ENCODE measurements at places on chromosomes 4 and X. TPM values are rescaled to one million over a fixed set of nuclear protein-coding genes. Genes with fewer than 3 reads are reported as not detected.

SMR3B gene
- total RNA-seq, result not detected

DCHS2 gene
- not detected for total RNA-seq

MCUB gene
- 64.4 TPM for total RNA-seq

ZBTB33 gene
- 19.3 TPM for total RNA-seq

EDA2R gene
- 4.8 TPM for total RNA-seq

SORCS2 gene
- total RNA-seq, result not detected

PAGE2B gene
- total RNA-seq, result not detected

TMLHE gene
- total RNA-seq, result 3.2 TPM

TRIM2 gene
- total RNA-seq, result 0.29 TPM

ZNF141 gene
- total RNA-seq, result 26.9 TPM

TEX11 gene
- not detected for total RNA-seq

DUSP9 gene
- total RNA-seq, result not detected

YIPF7 gene
- not detected for total RNA-seq

UGT2B11 gene
- total RNA-seq, result not detected

NDST3 gene
- not detected for total RNA-seq
